ENCODE measurements at places on chromosomes 3 and 15.

DNA sequence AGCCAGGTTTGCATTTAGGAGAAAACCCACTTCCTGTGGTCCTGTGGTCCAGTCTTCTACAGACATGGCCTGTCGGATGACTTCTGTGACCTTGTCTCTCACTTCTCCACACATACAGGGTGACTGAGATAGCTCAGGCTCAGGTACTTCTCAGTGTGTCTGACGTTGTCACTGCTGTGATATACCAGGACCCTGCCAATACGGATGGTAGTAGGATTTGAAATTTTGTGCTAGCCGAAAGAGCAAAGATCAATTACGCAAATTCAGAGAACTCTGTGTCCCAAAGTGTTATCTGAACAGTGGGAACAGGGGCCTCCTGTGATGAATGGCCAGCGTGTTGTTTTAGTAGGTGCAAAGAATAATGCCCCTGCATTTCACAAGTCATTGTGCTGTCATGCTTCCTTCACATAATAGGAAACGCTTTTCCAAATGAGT, 128.9 kb downstream of the MCTP2 start:
- no peak for DNase-seq

DNA sequence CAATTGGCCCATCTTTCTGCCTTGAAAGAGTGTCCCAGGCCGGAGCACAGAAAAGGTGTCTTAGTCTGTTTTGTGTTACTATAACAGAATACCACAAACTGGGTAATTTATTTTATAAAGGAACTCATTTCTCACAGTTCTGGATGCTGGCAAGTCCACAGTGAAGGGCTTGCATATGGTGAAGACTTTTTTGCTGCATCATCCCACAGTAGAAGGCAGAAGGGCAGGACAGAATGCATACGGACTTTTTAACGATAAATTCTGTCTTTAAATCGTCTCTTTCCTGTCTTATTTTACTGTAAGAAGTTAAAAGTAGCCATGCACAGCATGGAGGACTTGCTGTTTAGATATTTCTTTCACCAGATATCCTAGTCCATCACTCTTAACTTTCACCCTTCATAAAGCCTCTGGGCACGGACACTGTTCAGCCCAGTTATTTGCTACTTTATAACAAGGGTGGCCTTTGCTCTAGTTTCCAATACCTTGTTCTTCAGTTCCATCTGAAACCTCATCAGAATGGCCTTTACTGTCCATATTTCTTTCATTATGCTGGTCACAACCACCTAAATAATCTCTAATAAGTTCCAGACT, 10.3 kb upstream of the EIF1B start:
- no peak for DNase-seq

DNA sequence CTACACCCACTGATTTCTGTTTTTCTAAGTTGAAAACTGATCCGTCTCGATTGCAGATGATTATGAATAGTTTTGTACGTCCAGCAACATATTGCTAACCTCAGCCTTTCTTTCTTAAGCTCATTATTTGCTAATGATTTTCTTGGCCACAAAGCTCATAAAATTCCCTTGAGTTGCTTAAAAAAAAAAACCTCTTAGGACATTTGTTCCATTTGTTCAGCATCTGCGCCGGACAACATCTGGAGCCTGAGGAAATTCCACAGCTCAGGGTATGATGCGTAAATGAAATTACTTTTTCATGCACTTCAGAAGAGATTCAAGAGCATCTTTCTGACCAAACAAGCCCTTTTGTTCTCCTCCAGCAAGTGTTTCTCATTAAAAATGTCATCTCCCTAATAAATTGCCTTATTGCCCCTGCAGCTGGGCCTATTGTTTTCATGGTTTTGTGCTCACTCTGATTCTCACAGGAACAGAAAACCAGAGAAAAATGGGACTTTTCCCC, 249.1 kb upstream of the MCTP2 start:
- no peak for DNase-seq

GRCh38 chr15:57384816-57385215, 8.5 kb downstream of the CGNL1 start:
- DNase-seq, result no peak

DNA sequence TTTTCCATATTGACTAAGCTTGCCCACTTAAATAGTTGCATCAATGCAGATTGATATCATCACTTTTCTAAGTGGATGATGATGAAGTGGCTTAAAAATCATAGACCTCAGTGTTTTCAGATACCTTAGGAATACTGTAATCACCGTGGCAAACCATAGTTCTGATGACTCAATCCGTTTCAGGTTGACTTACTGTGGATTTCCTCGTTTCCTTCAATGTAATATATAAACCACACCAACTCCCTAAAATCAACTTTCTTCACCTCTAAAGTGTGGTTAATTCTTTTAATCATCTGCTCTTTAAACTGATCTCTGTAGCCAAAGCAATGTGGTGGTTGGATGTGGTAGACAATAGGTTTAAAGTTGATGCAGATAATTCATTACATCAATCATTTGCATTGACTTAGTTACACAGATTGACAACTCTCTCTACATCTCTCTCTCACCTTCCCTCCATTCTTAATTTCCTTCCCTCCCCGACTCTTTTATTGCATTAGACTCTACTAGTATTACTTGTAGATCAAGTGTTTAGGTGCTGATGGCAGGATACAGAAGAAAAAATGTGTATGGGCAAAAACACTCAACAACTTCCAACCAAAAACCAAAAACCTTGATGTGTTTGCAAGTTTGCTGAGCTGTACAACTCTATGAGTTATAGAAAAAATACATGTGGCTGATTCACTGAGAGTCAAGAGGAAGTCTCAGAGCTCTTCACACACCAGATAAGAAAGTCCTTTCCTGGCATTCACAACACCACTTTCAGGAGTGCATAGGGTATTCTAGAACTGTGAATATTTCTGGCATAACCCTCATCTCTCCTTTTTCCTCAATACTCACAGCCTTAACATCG, 243.5 kb downstream of the NFKBIZ start:
- DNase-seq, result no peak

DNA sequence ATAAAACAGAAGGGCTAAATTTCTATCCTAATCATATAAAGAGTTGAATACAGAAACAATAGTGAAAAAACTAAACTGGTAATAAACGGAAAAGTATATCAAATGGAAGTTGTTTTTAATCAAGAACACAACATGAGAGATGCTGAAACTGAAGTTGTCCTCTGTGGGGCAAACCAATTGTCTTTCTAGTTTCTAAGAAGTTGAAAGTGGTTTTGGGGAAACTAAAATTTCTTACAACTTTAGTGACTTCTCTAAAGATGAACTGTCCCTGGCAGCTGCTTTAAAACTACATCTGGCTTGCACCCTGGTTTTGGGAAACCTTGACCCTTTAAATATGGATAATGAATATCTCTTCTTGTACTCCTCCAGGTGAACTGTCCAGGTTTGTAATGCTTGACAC, 155.6 kb downstream of the ADAM10 start:
- no peak for DNase-seq

DNA sequence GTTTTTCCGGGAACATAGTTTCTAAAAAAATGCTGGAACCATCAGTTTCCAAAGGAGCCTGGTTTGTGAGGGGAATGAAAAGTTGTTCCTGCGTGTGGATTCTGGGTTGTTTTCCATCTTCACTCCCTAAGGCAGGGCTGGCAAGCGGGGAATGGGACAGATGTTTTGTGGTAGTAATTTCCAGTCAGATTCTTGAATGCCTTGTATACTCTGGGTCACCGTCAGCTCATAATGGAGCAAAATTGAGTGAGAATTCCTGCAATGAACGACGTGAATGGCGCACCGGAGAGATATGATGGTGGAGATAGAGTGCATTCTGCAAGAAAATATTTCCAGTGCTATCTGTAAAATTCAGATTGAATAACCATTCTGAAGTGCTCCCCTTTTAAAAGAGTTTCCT, 19.9 kb downstream of the EEFSEC start:
- DNase-seq, result no peak

- DNase-seq, result peak; percentile 66
Measured at GRCh38 chr3:188154014-188154808, at the start of gene LPP. Gene LPP (plus strand): TSS chr3:188154157. CDS start chr3:188406121, 251,964 bp downstream.

DNA sequence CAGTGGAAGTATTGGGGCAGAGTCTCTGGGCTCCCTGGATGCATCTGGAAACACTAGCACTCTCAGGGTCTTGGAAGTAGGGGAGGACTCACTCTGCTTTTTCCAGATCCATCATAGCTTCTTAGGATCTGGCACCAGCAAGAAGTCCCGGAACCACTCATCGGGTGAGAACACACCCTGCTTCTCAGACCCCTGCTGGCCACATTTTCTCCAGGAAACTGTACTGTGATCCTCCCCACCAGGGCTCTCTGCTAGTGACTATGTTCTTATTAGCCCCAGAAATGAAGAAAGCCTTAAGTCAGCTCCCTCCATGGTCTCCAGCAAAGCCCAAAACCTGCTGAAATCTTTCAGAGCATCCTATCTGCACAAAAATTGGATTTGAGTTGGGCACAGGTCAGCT, 197.3 kb upstream of the GADL1 start:
- no peak for DNase-seq

DNA sequence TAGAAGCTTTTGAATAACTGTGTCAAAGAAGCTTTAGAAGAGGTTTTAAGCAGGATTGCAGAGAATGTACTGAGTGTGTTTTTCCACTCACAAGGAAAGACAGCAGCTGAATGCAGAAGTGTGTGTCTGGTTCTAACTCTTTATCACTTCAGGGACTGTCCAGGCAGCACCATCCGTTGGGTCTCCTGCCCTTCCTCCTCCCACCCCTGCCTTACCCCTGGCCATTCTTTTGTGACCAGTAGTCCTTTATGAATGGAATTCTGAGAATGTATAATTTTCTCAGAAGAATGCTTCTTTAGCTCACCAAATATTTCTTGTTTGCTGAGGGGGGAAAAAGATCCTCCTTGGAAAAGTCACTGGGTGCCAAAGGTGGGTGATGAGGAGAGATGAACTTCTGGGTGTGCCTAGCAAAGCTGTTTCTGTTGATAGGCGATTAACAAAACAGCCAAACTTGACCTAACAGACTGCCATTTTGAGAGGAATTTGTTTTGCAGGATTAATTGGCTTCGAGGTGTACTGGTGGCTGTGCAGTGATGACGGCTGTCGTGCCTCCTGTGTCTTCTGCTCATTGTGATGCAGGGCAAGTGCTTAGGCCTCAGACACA, 70.9 kb downstream of the IGF1R start:
- no peak for DNase-seq

- DNase-seq, result no peak
Measured at GRCh38 chr15:99345832-99346462, 94.7 kb downstream of the LRRC28 start.

DNA sequence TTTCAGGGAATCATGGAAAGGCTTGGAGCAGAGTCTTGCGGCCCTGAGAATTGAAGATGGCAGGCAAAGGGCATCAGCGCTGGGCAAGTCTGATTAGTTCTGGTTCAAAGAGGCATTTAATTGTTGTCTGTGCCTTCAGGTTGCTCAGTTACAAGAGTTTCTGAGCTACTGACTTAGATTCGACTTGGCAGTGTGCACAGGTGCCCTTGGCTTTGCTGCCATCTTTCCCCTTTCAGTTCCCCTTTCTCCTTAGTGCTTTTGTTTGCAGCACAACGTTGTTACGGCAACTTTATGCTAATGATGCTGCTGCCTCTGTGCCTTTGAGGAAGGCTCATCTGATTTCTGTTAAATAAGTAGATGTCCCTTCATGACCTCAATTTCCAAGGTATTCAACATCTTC, 12.5 kb downstream of the P2RY14 start:
- DNase-seq, result no peak

GRCh38 chr3:197463279-197463678, 92.5 kb downstream of the BDH1 start:
- DNase-seq, result no peak

DNA sequence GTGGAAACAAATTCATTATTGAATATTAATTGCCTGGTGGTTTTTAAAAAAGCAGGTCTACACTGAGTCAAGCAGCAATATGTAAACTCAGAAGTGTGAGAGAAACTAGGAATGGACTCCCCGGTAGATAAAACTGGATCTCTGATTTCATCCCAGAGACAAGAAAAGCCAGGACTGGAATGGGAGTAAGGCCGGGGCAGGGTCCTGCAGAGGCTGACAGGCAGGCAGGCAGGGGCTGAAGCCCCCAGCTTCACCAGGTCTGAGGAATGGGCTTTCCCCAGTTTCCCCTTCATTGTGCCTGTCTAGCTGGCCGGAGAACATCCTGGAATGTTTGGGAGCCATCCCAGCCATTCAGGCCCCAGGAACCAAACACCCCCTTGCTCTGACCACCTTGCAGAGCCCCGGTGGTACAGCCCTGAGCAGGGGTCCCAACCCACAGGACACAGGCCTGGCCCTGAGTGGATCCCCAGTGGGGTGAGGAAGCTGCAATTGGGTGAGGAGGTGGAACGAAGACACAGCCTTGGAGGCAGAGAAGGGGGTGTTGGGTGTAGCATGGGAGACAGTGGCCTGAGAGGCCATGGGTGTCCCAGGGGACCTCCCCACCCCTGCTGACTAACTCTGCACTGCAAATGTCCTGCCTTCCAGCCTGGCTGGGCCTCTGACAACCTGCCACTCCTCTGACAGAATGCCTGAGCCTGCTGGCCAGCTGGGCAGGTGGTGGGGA, 31.7 kb upstream of the XYLB start:
- no peak for DNase-seq

- no peak for DNase-seq
Measured at GRCh38 chr15:83510001-83510400, 62.9 kb downstream of the SH3GL3 start.

DNA sequence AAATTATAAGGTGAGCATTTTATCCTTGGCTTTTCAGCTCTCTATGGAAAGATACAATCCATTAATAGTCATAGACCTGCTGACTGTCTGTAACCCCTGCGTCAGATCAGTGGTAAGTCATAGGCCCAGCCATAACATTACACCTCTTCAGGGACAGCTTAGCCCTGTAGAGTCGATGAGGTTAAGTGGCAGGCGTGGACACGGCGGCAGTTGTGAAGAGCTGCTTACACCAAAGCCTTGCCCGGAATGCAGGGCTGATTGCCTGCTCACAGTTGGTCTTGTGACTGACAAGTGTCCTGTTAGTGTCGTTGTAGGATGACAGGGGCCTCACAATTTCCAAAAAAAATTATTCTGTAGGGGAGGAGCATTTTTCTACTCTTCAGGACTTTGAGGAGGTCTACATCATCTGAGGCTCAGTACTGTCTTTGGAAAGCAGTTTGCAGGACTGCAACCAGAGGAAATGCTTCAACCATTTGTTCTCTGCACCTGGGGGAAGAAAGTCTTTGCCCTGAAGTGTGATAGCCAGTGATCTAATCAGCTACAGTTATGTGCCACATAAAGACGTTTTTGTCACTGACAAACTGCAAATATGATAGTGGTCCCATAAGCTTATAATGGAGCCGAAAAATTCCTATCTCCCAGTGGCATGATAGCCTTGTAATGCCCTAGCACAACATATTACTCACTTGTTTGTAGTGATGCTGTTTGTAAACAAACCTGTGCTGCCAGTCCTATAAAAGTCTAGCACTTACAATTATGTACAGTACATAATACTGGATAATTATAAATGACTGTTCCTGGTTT, 14.9 kb upstream of the SELENOT start:
- DNase-seq, result no peak
